ENCODE measurements at places on chromosomes 6 and 20.
A peak's percentile ranks its signal among the peaks of the same experiment; 100 is the strongest.

GRCh38 chr20:917416-917815 lies 1.3 kb upstream of the ANGPT4 start:
- no peak for DNase-seq

GRCh38 chr6:141210901-141211300 lies 921.8 kb upstream of the GJE1 start:
- no peak for DNase-seq

GRCh38 chr20:54497931-54498718 lies 22.7 kb downstream of the DOK5 start:
- no peak for DNase-seq

DNA sequence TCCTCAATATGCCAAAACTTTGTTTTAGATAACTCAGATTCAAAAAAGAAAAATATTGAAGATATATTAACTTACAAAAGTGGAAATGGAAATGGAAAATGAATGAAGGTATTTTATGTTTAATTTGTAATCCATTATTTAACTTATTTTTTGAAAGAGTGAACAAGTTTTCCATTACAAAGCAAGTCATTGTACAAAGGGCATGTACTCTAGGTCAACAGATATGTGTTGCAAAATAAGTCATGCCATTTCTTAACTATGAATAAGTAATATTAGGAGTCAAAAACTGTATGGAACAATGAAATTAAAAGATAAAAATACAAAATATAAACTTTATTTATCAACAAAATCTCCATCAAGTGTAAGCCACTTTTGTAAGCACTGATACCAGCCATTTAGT lies 25.9 kb upstream of the DEFB113 start:
- no peak for DNase-seq

GRCh38 chr6:134467620-134468019 lies 149.7 kb upstream of the SGK1 start:
- DNase-seq: no peak

- peak; percentile 40 for DNase-seq
These were observed 1.9 kb downstream of the ID1 start for GRCh38 chr20:31606804-31607639.

- no peak for DNase-seq
These were observed 52.1 kb upstream of the BEND6 start for GRCh38 chr6:56902641-56903464.

DNA sequence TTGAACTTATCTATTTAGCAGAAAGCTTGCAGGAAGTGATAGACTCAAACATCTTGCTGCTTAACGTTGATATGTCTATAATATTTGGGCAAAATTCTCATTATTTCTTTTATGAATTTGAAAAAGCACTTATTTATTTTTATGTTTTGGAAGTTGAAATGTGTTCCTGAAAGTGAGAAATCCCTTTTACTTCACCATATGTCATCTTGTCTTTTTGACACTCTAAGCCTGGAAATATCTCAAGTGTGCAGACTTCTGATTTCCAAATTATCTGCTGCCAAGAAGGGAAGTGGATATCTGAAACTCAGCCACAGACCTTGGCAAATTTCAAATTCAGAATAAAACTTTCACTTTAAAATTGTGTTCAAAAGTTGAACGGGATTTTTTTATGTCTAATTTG lies 368.7 kb upstream of the MANEA start:
- no peak for DNase-seq

- no peak for DNase-seq
These were observed 10.4 kb downstream of the E2F3 start for GRCh38 chr6:20411953-20412681.

Data from Right ventricle myocardium superior (tissue), 1 donor.